ENCODE measurements at places on chromosomes 3 and 15.

DNA sequence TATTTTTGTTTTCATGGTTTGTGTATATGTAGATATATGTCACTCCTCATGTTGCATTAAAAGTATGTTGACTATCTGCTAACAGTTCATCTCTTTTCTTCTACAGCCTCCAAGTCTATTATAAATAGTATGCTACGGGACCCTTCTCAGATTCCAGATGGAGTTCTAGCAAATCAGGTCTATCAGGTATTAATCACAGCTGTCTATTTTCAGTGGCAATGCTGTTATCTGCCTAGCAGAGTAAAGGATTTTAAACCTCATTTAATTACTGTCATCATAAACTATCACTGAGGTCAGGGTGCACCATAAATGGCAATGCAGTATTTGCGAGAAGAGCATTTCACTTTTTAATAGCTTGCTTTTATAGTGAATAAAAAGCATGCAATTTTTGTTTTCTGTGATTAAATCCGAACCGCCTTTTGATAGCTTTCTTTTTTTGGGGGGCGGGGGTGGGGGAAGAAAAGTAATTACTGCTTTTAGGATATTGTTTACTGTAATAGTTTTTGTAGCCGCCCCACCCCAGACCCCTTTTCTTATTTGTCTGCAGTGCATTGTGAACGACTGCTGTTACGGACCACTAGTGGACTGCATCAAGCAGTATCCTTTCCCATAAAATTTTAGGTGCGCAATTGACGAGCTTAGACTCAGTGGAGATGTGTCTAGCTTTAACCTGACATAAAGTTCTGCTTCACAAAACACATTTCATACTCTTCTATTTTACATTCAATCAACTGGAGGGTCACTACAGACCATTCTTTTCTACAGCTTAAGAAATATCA is 112.3 kb downstream of the CDIN1 start:
- no peak for DNase-seq

DNA sequence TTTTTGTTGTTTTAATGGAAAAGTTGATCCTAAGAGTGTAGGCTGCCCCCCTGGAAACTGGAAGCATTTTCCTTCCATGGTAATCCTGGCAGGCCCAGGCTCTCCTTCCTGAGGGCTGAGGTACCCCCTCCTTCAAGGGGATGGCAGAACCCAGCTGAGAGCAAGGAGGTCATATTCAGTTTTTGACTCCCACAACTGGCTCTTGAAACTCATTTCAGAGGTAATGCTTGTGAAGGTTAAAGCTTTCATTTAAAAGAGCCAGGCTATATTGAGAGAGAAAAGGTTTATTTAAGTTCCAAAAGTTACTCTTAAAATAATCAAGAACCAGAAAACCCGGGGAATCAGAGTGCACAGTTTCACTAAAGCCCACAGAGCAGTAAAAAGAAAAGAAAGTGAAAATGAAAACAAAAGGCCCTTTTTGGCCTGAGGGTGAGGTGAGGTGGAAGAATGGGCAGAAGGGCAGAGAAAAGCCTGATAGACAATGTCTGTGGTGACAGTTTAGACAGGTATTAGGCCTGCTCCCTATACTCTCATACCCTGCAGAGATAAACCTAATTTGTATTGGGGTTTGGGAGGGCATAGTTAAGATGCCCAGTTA is 47.0 kb upstream of the RBP1 start:
- no peak for DNase-seq

DNA sequence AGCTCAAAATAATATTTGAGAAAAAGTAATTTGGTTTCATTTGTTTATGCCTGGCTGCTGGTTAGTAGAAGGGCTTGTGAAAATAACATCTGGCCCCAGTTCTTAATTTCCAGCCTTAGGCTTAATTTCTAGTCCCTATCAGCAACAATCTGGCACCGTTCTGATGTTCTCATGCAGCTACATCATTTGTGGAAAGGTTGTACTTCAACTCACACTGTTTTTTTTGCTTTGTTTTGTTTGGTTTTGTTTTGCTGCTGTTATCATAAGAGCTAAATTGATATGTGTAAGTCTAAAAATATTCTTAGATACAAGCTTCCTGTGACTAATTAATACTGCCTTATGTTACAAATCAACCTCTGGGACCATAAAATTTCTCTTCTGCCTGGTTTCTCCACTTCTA is 8.9 kb downstream of the CPA3 start:
- no peak for DNase-seq

DNA sequence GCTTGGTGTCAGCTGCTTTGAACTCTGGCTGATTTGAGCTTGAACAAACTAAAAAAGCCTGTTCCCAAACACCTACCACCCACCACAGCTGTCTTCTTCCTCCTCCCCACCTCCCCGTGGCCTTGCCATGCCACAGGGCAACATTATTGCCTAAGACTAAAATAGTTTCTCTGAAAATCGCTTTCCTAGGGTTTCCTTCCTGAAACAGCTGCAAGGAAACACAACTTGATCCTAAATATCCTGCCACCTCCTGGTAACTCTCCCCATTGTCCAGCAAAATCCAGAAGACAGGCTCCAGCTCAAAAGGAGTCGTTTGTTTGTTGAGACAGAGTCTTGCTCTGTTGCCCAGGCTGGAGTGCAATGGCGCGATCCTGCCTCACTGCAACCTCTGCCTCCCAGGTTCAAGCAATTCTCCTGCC is 193.9 kb upstream of the TPM1 start:
- DNase-seq = no peak

GRCh38 chr3:105539897-105540296 is 173.2 kb downstream of the ALCAM start:
- no peak for DNase-seq

DNA sequence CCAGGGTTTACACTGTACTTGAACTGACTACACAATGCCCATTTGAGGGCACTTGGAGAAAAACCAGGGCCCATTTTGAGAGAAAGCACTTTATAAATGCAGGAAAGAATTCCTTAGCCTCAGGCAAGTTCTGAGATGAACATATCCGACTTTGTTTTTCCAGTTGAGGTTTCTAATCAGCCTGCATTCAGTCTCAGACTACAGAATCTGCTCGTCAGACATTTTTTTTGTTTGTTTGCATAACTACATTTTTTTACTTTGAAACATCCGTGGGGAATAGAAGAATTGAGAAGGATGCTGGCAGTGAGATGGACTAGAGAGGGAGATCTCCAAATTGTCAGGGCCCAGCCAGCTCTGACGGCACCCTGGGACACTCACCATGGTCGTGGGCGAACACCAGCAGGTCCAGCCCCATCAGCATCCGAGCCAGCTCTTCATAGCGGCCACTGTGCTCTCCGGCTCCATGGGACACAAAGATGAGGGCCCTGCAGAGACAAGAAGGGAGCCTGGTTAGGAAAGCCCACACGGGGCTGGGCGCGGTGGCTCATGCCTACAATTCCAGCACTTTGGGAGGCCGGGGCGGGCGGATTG is 40.8 kb downstream of the MGLL start:
- no peak for DNase-seq

- DNase-seq = no peak
These were observed 358.5 kb downstream of the WDR72 start for GRCh38 chr15:53400986-53401385.

- no peak for DNase-seq
These were observed 134.9 kb upstream of the THBS1 start for GRCh38 chr15:39445931-39446330.

DNA sequence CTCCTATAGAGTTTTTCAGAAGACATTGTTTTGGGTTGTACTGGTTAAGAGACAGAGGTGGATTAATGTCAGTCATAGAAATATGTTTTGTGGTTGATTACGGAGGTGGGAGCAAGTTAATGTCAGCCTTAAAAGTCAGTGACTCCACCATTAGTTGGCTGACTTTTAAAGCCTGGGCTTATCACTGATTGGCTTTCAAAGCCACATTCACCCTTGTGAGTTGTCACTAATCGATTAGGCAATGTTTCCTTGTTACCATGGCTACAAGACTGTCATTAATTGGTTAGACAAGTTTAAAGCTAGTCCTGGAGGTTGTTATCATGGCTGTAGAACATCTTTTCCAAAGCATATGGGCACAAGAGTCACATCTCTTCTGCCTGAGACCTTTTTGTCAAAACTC is 73.0 kb downstream of the NEO1 start:
- DNase-seq = no peak

GRCh38 chr3:150319900-150320299 is 88.2 kb upstream of the TSC22D2 start:
- DNase-seq = no peak

GRCh38 chr15:56098195-56098863 is 104.9 kb upstream of the NEDD4 start:
- no peak for DNase-seq

Measured in T-helper 2 cell treated with Interferon-gamma antibody and Interleukin-4, amounts not matched to agents 5 μg/mL and 100 μg/mL, for 36 hours (primary cell).